ENCODE measurements at places on chromosomes 11 and 22.

GRCh38 chr11:2213890-2214526 lies 42.4 kb upstream of the TH start:
- DNase-seq, result no peak

DNA sequence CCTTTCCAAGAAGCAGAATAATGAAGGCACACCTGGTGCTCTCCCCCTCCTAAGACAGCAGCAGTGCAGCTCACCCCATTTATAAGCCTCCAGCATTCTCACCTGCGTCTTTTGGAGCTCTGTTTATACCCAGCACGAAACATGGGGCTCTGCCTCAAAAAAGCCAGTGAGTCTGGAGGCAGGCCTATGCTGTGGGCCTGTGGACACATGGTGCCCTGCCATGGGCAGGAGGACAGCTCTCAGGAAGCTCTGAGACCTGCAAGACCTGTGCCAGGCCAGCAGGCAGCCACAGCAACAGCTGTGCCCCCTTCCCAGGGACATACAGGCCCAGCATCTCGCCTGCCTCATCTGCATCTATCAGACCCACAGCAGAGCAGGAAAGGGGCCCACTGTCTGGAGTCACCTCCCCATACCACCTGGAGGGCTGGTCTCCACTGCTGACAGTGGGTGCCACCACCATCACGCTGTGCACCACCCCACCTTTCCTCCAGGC lies 64.2 kb downstream of the DGCR2 start:
- no peak for DNase-seq

DNA sequence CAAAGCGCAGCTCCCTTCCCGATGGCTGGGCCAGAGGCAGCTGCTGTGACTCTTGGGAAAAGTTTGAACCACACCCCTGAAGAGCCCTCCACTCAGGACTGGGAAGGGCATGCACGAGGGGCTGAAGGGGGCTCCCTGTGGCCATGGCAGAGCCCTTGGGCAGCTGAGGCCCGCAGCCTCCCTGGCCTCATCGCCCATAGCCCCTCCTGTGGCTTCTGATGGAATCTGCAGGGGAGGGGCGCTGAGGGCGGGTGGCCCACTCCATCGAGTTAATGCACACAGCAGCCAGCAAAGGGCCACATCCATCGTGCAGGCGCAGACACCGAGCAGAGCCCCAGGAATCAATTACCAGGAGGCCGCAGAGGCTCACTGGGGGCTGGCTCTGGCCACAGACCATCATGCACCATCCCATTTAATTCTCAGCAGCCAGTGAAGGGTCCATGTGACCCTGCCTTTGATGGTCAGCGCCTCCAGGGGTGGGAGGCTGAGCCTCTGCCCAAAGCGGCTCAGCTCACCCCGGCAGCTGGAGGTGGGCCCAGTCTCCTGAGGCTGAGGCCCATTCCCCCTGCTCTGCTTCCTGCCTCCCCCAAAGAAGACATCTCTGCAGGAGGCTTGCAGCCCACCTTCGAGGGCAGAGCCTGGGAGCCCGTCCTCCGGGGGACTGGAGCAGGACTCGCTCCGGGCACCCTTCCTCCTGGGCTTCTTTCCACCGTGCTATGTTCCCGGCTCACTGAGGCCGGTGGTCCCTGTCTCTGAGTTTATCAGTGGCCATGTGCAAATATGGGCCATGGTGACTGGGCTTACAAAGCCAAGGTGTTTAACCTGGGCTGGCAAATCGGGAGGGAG lies 1410.2 kb downstream of the BRD1 start:
- DNase-seq, result no peak

DNA sequence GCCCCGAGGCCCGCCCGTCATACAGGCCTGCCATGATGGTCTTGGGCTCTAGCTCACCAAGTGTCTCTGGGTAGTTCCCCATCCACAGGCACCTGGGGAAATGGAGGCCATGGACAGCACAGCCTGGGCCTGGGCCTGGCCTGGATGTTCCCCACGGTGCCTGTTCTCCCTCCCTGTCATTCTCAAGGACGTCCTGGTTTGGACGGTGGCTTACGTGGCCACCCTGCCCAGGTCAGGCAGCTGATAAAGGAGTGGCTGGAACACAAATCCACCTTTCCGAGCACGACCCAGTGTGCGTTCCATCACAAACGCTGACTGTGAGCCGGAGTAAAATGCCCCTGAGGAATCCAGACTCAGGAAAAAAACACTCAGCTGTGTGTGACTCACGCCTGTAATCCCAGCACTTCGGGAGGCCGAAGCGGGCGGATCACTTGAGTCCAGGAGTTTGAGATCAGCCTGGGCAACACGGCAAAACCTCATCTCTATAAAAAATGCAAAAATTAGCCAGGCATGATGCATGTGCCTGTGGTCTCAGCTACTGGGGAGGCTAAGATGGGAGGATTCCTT lies 41.2 kb upstream of the TESMIN start:
- no peak for DNase-seq

GRCh38 chr22:20180245-20180630 lies 29.4 kb upstream of the CCDC188 start:
- DNase-seq, result no peak

DNA sequence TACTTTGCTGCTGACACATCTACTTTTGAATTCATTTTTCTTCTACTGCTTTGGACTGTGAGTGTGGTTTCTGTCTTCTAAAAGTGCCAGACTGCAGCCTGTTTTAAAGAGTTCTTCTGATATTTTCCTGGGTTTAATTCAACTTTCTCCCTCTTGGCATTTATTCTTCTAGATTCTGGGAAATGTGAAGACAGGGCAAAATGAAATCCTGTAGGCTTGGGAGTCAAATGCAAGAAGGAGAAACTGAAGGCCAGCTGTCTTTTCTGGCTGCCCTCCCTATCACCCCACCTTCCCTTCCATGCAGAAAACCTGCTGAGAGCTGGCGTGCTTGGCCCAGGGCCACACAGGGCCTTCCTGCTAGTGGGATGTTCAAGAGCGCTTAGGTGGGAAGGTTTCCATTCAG lies 7.6 kb downstream of the ZNF70 start:
- no peak for DNase-seq

DNA sequence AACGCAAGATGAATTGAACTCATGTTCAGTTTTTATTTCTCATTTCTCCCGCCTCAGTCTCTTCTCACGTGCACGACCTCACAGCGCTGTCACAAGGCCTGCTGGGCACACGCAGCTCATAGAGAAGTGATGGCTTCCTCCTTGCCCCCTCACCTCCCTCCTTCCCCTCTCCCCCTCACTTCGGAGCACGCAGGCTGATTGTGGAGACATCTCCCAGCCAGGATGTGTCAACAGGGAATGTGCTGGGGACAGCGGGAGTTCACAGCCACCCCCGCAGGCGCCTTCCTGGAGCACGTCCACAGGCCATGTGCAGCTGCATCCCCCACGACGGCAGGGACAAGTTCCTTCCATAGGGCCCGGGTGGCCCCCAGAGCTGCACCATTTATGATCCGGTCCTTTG lies 29.1 kb upstream of the KRTAP5-6 start:
- DNase-seq, result no peak

- no peak for DNase-seq
Measured at GRCh38 chr11:10627291-10627690, 58.8 kb upstream of the LYVE1 start.

DNA sequence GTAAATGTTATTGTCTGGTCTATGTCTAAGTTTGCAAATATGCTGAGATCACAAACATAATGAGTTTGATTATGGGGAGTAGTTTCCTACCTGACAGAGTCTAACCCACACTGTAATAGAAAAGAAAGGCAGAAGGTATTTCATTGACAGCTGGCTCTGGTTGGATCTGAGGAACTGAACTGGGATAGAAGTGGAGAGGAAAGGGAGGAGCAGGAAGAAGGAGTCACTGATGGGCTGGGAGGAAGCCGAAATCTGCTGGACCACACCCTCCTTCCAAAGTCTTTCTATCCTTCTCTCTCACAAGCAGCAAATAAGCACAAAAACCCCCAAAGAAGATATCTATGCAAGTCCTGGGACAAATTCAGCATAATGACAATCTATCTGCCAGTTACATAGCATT lies 11.7 kb downstream of the BLID start:
- no peak for DNase-seq

DNA sequence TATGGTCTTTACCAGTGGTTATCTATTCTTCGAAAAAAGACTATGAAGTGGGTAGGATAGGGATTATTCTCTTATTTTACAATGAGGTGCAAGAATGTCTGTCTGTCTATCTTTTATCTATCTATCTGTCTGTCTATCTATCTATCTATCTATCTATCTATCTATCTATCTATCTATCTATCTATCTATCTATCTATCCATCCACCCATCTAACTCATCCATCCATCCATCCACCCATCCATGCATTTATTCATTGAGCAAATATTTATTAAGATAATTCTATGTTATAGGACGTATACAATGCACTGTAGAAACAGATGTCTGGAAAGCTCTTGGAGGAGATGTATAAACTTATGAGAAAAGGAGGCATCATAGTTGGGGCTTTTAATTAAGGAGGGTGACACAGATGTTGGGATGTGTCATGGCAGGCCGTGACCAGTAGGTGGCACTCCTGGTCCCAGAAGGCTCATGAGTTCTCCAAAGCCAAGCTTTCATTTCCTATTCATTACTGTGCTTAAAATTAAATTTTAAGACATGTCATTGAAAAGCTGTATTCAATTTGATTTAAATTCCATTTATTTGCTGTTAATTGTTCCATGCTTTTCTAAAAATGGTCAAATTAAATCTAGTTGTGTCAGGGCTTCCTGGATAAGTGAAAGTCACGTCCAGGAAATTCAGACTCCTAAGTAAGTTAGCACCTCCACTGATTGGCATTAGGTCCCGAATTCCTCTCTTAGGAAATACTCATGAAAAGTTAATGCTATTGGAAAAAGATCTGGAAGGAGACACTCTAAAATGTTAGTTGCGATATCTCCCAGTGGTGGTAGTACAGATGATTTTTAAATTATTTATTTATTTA lies 19.0 kb upstream of the E2F8 start:
- DNase-seq, result peak; percentile 53

DNA sequence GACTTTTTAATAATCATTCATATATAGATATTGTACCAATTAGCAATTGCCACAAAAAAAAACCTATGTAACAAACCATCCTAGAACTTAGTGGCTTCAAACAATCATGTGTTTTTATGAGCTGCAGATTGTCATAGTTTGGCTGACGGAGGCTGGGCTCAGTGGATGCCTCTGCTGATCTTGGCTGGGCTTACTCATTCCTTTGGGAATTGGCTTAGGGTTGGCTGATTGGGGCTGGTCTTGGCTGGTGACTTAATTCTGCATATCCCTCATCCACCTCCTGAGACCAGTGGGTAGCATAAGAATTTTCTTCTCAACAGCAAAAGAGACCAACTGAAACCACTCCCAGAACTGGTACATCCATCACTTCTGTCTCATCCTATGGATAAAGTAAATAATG lies 57.9 kb upstream of the PHF21B start:
- no peak for DNase-seq

- DNase-seq, result no peak
Measured at GRCh38 chr11:81744336-81745116, 989.1 kb downstream of the FAM181B start.

- no peak for DNase-seq
Measured at GRCh38 chr11:98566978-98567377, 453.8 kb upstream of the CNTN5 start.

DNA sequence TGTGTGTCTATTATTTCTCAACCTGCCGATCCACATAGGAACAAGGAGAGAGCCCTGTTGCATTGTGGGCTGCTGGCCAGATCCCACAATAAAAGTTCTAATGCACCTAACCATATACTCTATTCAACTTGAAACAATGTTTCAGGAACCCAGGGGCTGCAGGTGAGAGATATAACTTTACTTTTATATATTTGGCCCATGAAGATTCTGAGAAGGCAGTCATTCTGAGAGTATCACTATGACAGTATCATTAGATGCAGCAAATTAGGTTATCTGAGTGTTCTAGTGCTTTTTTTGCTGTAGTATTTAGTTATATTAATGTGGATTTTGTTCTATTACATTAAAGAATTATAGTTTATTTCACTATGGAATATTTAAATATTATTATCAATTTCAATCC lies 655.1 kb upstream of the ARHGAP42 start:
- no peak for DNase-seq

DNA sequence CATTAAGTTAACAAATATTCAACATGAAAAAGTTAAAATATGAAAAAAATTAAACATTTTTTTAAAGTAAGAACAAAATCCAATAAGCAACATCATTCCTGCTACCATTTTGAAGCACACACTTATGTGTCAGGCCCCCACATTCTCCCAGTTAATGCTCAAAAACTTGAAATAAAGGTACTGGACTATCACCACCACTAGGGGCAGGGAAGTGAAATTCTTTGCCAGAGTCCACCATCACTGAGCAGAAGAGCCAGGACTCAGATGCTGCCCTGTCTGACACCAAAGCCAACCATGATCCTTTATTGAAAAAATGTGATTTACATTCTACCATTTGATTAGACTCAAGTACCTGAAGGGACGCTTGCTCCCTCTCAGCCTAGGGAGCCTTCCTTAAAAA lies 39.1 kb downstream of the PITPNB start:
- DNase-seq, result no peak

- DNase-seq, result no peak
Measured at GRCh38 chr11:69816671-69817070, 2.5 kb downstream of the FGF3 start.

DNA sequence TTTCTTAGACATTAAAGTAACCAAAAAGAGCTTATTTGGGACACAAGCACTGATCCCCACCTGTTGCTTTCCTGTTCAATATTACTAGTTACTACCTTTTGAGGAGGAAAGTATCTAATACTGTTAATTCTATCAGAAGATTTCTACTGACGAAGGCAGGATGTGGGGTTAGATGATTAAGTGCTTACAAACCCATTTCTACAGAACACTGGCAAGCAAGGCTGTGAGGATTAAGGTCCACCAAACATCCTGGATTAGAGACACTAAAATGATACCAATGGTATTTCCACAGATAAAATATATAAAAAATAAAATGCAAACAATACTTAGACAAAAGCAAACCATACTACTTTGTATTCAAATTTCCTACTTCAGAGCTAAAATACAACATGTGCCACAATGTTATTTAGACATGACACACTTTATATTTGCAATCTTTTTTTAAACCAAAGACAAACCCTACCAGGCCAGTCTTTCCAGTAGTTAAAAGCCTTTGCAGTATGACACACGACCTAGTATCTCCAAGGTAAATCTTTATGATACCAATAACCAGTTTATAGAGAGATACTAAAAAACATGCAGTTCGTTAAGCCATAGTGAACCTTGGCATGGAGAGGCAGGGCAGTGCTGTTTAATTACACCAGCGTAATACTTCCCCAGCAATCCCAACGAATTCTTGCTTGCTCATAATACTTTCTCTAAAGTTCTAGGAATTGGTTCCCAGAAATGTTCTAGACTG lies 71.2 kb upstream of the TP53AIP1 start:
- DNase-seq, result no peak

DNA sequence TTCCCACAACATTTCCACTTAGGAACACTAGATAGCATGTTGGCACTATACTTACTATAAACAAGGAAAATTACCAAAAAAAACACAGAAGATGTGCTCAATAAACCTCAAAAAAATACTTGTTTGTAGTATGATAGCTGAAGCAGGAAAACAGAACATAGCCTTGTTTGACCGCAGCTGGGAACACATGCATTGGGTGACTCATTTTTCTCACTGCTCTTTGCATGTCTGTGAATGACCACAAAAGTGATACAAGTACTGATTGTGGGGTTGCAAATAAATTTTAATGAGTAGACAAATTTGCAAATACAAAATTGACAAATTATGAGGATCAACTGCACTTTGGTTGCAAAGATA lies 22.8 kb upstream of the GUCY1A2 start:
- no peak for DNase-seq

- no peak for DNase-seq
Measured at GRCh38 chr11:18429332-18429731, 17.2 kb downstream of the LDHC start.
